ENCODE measurements at places on chromosomes 6 and 20.

- no peak for DNase-seq
These were observed 97.5 kb downstream of the ZMYND8 start for GRCh38 chr20:47258745-47259695.

- DNase-seq, result no peak
These were observed 143.3 kb downstream of the SMOC2 start for GRCh38 chr6:168584249-168584648.

GRCh38 chr20:24445510-24446170 lies 23.8 kb upstream of the SYNDIG1 start:
- DNase-seq, result no peak

DNA sequence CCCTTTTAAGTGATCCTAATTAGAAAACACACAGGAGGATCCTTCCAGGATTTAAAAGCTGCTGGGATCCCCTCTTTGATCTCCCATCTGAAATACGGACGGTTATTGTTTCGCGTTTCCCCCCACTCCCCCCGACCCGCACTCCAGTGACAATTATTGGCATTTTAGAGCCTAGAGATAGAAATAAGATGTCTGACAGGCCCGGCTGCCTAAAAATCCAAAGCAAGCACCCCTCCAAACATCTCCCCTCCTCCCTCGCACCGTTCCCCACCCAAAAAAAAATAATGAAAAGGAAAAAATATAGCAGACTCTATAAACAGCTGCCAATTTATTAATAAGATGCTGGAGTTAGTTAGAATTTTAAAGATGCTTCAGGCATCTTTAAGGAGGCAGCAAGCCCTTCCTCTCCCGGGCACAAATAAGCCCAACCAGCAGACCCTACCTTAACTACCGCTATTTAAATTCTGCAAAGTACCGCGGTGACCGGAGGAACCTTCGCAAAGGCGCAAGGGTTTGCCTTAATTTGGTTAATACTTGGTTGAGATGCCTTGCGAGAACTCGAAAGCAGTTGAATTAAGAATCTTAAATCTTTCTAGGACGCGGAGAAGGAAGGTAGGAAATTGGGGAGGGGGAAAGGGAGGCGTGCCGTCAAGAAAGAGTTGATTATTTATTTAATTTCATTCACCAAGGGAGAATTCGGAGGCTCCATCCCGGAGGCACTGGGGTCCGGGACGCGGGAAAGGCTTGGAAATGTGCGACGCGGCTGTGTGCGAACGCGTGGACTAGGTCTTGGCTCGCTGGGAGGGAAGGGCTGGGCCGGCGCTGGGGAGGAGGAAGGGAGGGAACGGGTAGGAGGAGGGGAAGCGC lies 1.5 kb upstream of the ISM1 start:
- DNase-seq, result no peak

DNA sequence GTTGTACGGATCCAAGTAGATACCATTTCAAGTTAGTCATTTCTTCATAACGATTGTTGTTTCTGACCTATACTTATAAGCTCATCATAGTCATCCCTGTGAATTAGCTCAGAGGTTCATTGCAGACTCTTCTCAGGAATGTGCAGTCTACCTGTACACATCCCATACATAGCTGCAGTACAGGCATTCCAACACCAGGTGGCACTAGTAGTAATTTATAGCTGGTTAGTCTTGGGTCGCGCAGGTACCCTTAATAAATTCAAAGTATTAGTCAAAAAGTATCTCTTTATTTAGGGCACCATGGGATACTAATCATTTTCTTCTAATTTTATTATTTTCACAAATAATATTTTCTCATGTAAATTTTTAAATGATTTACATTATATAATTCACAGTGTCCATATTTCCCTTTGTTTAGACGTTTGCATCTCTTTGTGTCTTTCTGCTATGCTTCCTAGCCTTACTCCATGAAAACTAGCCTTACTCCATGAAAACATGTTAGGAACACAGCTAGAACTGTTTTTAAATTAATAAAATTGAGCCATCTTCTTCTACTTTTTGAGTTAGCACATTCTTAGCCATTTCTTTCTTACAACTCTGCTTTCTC lies 128.6 kb upstream of the FAM83B start:
- DNase-seq, result no peak

DNA sequence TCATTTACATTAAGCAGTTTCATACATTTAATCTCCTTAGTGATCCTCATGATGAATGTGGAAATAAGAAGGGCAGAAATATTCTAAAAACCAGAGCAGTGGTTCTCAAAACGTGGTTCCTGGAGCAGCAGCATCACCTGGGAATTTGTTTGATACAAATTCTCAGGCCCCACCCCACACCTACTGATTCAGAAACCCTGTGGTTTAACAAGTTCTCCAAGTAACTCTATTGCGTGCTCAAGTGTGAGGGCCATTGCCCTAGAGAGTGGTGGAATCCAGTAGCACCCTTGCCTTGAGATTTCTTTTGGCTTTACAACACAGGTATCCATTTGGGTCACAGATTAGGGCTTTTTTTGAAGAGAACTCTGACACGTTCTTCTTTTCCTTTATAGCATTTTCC lies 354.6 kb upstream of the FLRT3 start:
- DNase-seq, result no peak

DNA sequence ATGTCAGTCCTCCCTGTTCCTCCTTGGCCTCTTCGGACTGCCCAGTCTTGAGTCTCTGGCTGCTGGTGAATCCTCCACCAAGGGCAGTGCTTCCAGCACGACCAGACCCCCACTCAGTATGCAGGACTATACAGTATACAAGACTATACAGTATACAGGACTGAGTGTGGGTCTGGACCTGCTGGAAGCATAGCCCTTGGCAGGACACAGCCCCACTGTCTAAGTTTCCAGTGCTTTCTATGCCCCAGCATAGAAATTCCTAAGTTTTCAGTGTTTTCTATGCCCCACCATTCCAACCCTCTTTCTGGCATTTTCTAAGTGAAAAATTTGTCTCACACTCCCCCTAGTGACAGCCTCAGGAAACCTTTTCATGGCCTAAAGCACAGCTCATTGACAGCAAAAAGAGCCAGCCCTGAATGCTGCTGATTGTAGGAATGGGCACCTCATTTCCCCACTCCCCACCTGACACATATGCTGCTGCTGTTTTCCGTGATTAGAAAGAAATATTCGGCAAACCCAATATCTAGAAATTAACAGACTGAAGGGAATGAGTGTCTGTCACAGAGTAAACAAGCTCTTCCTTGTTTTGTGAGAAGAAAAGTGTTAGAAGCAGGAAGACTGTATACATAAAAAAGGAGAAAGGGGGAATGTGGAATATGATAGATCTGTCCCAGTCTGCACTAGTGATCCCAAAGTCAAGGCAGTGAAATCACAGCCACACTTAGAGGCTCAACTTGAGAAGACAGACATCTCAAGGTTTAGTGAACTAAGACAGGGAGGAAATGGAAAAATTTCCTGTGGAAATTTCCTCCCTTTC lies 206.9 kb downstream of the IBTK start:
- DNase-seq, result no peak

- no peak for DNase-seq
These were observed 123.4 kb upstream of the TENT5A start for GRCh38 chr6:81875782-81876293.

GRCh38 chr6:125367036-125367782 lies 65.4 kb upstream of the HDDC2 start:
- no peak for DNase-seq

- DNase-seq, result no peak
These were observed 129.8 kb downstream of the FOXO3 start for GRCh38 chr6:108690326-108691049.

DNA sequence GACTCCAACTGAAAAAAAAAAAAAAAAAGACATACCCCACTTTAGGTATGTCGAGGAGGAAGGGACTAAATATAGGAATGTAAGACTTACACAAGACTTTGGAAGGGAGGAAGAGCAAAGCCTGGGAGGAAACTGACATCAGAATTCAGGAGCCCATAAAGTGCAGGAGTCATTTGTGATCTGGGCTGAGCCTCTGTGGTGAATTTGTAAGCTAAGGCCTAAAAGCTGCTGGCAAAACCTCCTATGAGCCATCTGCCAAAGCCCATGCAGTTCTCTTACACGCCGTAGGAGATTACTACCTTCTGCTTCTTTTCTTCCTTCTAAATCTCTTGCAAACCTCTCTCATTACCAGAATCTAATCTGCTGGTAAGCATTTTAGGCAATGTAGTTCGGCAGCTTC lies 52.0 kb upstream of the THEMIS start:
- no peak for DNase-seq

DNA sequence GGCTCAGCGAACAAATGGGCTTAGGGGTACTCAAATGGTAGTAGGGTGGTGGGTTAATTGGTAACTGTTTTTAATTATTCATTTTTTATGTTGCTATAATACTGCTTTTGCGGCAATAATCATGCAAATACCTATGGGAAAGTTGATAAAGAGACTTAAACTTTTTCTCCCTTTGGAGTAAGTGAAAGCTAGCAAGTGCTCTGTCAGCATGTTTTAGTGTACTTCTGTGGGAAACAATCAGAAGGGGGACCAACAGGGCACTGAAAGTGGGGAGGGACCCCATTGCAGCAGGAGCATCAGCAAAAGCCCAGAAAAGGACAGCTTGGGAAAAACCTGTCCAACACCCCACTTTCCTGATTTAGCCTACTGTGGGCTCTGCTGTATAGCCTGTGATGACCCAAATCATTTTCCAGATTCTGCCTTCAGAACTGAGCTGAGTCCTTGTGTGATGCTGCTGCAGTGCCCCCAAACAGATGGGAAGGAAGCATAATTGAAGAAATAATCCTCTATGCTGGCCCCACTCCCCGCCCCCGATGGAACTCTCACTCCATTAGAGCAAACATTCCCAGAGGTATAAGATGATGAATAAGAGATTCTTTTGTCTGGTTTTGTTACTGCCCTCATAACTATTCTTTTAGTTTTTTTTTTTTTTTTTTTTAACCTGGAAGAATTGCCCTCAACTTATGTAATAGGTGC lies 322.8 kb downstream of the CD83 start:
- DNase-seq, result no peak

- no peak for DNase-seq
These were observed 123.3 kb upstream of the CDH4 start for GRCh38 chr20:61128701-61129269.

- no peak for DNase-seq
These were observed 16.6 kb downstream of the SLC2A12 start for GRCh38 chr6:134035823-134036296.

DNA sequence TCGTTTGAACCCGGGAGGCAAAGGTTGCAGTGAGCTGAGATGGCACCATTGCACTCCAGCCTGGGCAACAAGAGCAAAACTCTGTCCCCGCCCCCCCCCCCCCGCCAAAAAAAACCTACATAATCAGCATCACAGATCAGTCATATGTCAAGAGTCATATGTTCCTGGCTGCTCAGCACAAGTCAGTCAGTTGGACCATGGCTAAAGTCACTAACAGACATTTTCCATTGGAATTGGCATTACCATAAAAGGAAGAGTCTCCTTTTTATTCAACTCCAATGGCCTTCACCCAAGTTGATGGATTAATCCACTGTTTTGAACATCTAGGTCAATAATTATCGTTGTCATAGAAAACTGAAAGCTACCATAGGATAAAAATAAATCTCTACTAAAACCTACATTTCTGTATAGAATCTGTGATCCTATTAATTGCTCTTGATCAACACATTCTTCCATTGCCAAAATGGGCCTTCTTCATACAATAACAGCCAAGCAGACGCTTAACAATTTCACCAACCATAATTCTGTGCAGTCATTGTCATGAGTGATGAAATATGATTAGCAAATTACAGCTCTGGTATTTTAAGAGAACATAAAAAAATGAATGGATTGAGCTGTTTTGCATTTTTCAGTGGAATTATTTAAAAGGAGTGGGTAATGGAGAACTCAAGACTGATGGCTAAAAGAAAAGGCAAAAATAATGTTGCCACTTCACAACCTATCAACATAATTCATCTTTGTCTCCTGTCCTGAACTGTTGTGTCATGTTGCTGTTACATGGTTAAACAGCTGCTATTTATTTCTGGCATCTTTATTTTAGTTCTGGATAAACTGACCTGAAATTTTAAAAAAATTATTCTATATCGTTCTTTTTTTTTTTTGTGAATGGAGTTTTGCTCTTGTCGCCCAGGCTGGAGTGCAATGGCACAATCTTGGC lies 555.5 kb upstream of the JARID2 start:
- no peak for DNase-seq

DNA sequence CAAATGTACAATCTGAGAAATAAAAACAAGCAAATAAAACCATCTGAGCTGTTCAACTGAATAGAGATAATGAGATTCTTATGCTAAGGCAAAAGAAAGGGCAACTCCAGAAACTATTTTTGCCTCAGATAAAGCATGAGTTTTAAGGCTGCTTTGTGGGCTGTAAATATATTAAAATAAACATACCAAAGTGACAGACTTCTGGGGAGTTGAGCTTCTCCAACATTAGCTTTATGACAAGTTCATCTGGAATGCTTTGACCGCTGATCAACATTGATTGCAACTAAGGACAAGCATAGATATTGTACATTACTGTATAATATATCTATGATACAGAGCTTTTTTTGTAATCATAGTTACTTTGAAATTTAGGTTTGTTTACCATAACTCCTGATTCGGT lies 19.3 kb downstream of the AK9 start:
- DNase-seq, result no peak

DNA sequence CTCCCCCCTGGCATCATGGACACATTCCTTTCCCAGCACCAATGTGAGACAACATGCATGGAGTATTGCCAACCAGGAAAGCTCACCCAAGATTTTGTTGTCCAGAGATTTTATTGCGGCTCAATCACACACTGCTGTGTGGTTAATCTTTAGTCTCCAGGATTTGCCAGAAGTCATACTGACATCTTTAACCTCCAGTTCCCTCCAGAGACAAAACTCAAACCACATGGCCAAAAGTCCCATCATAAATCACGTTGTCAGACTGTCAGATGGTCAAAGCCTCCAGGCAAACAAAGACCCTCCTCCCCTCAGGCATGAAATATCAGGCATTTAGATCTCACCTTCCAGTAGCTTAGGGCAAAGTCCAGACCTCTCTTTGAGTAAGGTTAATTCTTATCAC lies 97.3 kb upstream of the OPRM1 start:
- DNase-seq, result no peak

DNA sequence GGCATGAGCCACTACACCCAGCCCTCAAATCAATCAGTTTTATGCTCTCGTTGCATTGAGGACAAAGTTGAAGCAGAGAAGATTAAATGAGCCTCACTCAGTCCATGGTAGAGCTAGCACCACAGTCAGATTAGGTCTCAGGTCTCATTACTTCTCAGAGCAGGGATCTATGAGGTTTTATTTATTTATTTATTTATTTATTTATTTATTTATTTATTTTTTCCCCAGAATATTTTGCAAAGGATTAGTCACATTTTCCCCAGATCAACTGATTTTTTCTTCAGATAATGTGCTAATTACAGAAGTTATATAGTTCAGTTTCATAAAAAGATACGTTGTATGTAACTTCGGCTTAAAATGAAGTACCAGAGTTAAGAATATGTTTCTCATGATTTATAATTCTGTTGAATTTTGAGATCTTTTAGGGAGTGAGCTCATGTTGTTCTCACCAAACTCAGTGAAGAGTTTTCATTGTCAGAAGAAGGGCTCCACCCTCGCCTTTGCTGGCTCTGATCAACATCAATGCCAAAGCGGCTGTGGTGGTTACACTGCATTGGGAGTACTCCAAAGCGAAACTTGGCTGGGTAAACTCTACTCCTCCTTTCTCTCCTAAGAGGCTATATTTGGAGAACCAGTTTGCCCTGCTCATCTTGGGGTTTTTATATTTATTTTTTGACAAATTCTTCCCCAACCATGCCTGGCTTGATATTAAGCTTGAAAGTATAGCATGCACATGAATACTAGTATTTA lies 12.9 kb upstream of the ID4 start:
- no peak for DNase-seq

All from T-helper 17 cell (primary cell).